ENCODE measurements at places on chromosomes 6 and 20. TPM values are rescaled to one million over a fixed set of nuclear protein-coding genes. Genes with fewer than 3 reads are reported as not detected.

Gene KCNQ2
- polyA plus RNA-seq, result 10.3 TPM

Gene CRISP2
- polyA plus RNA-seq, result not detected

Gene MTFR2
- polyA plus RNA-seq, result 0.61 TPM

Gene ACOT8
- 78.8 TPM for polyA plus RNA-seq

Gene RIN2
- 6.9 TPM for polyA plus RNA-seq

Gene DEFB132
- polyA plus RNA-seq, result not detected

Gene CCN6
- not detected for polyA plus RNA-seq

Gene SUPT3H
- polyA plus RNA-seq, result 18.3 TPM

Gene HLA-DQB1
- 189 TPM for polyA plus RNA-seq

Gene C20orf96
- 5.3 TPM for polyA plus RNA-seq

Gene EYA4
- 1.8 TPM for polyA plus RNA-seq

Gene DNMT3B
- 0.44 TPM for polyA plus RNA-seq

Gene CLPSL1
- not detected for polyA plus RNA-seq

Gene EDN1
- polyA plus RNA-seq, result 3.0 TPM

Gene SIRPB1
- 4.0 TPM for polyA plus RNA-seq

Gene SLPI
- polyA plus RNA-seq, result 9.2 TPM

Gene POU3F2
- polyA plus RNA-seq, result 0.04 TPM

Gene FAM209B
- 0.54 TPM for polyA plus RNA-seq

Gene RIPPLY2
- polyA plus RNA-seq, result 0.56 TPM

Gene MDC1
- 21.0 TPM for polyA plus RNA-seq

Gene CHRNA4
- polyA plus RNA-seq, result 0.32 TPM

Gene KCNK16
- polyA plus RNA-seq, result not detected

Gene CAP2
- 8.6 TPM for polyA plus RNA-seq

Gene SYNDIG1
- 0.91 TPM for polyA plus RNA-seq

Gene PTCRA
- not detected for polyA plus RNA-seq

Gene LKAAEAR1
- not detected for polyA plus RNA-seq

Gene DUSP15
- polyA plus RNA-seq, result 17.6 TPM

Gene MOG
- polyA plus RNA-seq, result not detected

Gene DDRGK1
- 125 TPM for polyA plus RNA-seq

Gene KCNG1
- polyA plus RNA-seq, result 5.3 TPM

Gene C6orf132
- polyA plus RNA-seq, result 1.4 TPM

Data from adrenal gland (tissue), 19 donors.